A549 treated with Hydrocortisone at 1 μM for 4 hours (cell line): ENCODE measurements at places on chromosomes 5 and 9. TPM values are rescaled to one million over a fixed set of nuclear protein-coding genes. Genes with fewer than 3 reads are reported as not detected.

Gene LURAP1L
- 23.4 to 31.9 TPM (median 28.3 TPM) in 5 replicates for total RNA-seq

Gene PCDHB4
- 0.06 to 0.10 TPM (median 0.07 TPM) in 3 of 5 replicates, not detected in the others for total RNA-seq

Gene ZNF883
- 0.62 to 0.89 TPM (median 0.84 TPM) in 5 replicates for total RNA-seq

Gene PCDHGA8
- total RNA-seq = 0.02 to 0.05 TPM (median 0.05 TPM) in 3 of 5 replicates, not detected in the others

Gene CDKN2AIPNL
- 38.7 to 46.7 TPM (median 43.6 TPM) in 5 replicates for total RNA-seq

Gene FRMPD1
- total RNA-seq = 0.03 to 0.10 TPM (median 0.05 TPM) in 5 replicates
